ENCODE measurements at places on chromosomes 6 and 20. TPM values are rescaled to one million over a fixed set of nuclear protein-coding genes. Genes with fewer than 3 reads are reported as not detected.

Gene VWA7
- 0.58 TPM for total RNA-seq

Gene GPR6
- not detected for total RNA-seq

Gene TRIM10
- not detected for total RNA-seq

Gene ARFGEF3
- 5.1 TPM for total RNA-seq

Gene EDN3
- not detected for total RNA-seq

Gene PDE7B
- total RNA-seq, result 37.7 TPM

Gene VSX1
- not detected for total RNA-seq

Gene PPARD
- 12.6 TPM for total RNA-seq

Gene SCGN
- not detected for total RNA-seq

Gene IL17A
- not detected for total RNA-seq

Gene WFDC8
- not detected for total RNA-seq

Gene HSF2
- 10.3 TPM for total RNA-seq

Gene MUC21
- total RNA-seq, result not detected

Gene SMAP1
- total RNA-seq, result 28.4 TPM

Gene SLCO4A1
- total RNA-seq, result 7.9 TPM

Gene TAF11
- total RNA-seq, result 28.0 TPM

GRCh38 chr6:12718015-12718414 lies 1.4 kb downstream of the PHACTR1 start:
- DNase-seq, result no peak

GRCh38 chr6:5058254-5058653 lies 26.9 kb upstream of the PPP1R3G start:
- DNase-seq, result no peak

DNA sequence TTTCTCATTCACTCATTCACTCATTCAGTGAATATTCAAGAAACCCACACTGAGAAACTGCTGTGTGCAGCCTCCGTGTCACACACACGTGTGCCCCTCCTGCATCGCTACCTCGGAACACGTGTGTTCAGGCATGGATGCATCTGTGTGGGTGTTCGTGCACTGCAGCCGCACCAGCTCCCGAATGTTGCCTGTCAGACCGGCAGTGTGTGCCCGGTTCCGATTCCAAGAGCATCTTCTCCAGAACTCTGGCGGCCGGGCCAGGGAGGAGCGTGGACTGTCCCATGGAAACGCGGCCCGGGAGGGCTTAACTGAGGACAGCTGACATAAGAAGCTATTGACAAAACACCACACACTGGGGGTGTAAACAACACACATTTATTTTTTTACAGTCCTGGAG lies 216.0 kb downstream of the DLL1 start:
- no peak for DNase-seq

- DNase-seq, result no peak
Observed at GRCh38 chr6:158039571-158040050, 57.9 kb downstream of the SYNJ2 start.

DNA sequence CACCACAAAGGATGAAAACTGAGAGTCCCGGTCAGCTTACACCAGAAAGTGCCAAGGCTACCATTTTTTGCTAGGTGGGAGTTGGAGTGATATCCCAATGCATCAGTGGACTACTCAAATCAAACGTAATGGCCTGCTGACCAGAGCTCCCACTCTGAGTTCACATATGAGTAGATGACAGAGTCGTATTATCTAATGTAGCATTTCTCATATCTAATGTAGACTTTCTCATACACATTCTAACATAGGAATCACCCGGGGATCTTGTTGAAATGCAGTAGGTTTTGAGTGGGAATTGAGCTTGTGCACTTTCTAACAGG lies 38.4 kb upstream of the FUCA2 start:
- no peak for DNase-seq

DNA sequence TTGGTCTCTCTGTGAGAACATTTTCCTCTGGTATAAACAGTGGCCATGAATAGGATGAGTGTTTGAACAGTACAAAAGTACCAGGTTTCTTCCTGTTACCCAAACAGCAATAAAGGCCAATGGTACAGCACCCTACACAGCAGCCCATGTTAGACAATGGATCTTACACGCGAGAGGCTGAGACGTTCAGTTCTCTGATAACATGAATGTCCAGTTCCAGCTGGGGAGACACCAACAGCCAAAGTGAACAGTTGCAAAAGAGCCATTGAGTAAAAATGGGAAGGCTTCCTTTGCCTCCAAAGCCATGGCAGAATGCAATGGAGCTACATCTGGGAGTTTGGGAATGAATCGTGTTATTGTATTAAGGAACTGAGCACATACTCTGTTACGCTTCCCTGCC lies 246.8 kb upstream of the SGK1 start:
- no peak for DNase-seq

DNA sequence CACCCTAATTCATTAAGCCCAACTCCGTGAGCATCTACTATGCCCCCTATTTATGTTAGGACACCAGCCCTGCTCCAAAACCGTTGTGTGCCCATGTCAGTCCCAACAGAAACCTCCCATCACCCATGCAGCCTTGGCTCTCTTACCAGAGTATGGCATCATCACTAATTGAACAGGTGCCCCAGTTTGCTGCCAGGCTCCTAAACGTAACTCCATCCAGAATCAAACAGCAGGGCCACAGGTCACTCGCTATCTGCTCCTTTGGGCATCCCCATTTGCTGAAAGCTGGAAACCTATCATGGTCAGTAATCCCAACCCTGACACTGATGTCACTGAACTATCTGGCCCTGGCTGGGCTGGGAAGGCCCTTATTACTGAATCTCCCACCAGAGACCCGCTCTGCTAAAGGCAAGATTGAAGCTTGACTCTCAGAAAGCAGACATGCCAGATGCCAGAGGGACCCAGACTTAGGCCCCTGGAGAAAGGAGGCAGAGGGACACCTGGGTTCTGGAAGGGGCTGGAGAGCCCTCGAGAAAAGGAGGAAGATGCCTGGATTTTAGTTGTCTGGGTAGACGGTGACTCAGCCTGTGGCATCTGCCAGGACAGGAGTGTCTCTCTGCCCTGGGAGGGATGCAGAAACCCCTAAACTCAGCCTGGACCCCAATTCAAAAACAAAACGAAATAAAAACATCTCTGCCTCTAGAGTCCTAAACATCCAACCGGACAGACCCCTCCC lies 14.0 kb downstream of the MUCL3 start:
- no peak for DNase-seq

GRCh38 chr20:13687815-13688214 lies 49.1 kb upstream of the TASP1 start:
- no peak for DNase-seq

GRCh38 chr6:40874495-40874894 lies 164.5 kb downstream of the UNC5CL start:
- DNase-seq, result no peak

GRCh38 chr6:74741646-74742045 lies 464.2 kb downstream of the COL12A1 start:
- no peak for DNase-seq

GRCh38 chr6:89562093-89562973 lies 76.2 kb downstream of the LYRM2 start:
- DNase-seq, result no peak

DNA sequence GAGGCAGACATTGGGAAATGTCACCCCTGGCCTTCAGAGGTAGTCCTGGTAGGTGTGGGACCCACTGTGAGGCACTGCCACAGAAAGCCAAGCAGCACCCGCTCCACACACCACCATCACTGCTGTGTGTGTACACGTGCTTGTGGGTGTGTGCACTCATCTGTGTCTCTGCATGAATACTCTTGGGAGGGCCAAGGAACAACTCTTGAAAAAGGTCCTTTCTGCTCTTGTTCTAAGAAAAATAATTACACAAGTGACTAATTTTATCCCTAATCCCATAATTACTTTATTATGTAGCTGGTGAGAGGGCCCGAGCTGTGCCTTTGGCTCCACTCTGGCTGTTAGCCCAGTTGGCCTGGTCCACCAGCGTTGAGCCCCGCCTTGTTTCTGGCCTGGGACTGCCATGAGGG lies 21.7 kb upstream of the EPB41L1 start:
- DNase-seq, result no peak

DNA sequence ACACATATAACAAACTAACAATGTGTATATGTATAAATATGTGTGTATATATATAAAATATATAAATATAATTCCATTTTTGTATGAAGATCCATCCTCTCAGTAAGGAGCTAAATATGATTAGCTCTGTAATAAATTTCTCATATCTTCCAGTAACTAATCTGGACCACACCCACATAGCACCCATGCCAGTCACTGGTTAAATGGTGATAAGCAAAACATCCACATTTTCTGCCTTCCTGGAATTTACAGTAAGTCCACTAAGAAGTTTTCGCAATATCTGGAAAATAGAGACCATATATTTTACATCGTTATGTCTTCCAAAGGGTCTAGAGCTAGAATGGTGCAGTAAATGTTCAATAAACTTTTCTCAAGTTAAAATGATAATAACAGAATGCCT lies 151.5 kb upstream of the STMND1 start:
- no peak for DNase-seq

- DNase-seq, result no peak
Observed at GRCh38 chr20:19971116-19971515, 46.0 kb upstream of the NAA20 start.

DNA sequence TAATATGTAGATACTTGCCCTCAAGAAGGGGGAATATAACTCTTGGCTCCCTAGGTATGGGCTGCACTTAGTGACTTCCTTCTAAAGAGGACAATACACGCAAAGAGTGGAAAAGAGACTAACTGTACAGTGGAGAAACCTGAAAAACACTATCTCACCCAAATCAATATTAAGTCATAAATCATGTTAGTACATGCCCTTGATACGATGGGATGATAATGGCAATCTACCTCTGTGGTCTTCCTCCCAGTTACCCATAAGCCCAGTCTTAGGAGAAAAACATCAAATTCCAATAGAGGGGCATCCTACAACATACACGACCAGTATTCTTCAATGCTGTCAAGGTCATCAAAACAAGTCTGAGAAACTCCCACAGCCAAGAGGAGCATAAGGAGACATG lies 1.3 kb downstream of the TRIM26 start:
- DNase-seq, result no peak

GRCh38 chr20:11544029-11544678 lies 373.5 kb upstream of the BTBD3 start:
- peak; percentile 52 for DNase-seq

GRCh38 chr20:5000263-5001173 lies 792 bp downstream of the SLC23A2 start:
- no peak for DNase-seq

DNA sequence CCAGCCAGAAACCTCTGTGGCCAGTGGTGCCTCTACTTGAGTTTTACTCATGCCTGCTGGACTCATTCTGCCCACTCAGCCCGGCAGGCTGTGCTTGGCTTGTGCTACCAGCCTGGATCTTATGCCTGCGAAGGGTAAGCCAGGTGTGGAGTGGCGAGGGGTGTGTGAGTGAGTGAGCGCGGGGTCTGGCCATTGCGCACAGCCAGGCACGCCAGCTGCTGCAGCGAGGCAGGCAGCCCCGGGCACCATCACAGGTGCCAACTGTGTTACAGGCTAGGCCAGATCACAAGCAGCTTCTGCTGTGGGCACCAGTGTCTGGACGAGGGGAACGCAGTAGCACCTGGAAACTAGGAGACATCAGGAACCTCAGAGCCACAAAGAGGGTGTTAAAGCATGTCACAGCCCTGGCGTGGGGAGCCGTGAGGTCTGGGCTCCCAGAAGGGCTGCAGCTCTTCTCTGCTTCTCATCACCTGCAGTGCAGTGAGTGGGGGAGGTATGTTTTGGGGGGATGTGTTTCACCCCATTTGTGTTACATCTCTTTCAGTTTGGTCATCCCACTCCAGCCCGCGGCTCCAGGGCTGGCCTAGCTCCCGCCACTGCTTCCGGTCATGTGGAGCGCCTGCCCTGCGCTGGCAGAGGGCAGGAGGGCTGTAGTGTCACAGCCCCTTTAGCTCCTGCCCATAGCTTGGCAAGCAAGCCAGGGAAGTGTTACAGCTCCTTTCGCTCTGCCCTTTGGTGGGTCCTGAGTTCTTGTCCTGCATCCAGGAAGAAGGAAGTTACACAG lies 379.7 kb upstream of the IMPG1 start:
- DNase-seq, result no peak

- no peak for DNase-seq
Observed at GRCh38 chr6:30493643-30494250, 4.4 kb downstream of the HLA-E start.

GRCh38 chr6:4319981-4320683 lies 184.8 kb upstream of the ECI2 start:
- DNase-seq, result peak; percentile 47

- no peak for DNase-seq
Observed at GRCh38 chr6:85771925-85772430, 129.3 kb upstream of the SYNCRIP start.

- DNase-seq, result no peak
Observed at GRCh38 chr6:55868771-55869479, 6.5 kb downstream of the BMP5 start.

- DNase-seq, result no peak
Observed at GRCh38 chr6:105691081-105691480, 288.2 kb upstream of the PREP start.

DNA sequence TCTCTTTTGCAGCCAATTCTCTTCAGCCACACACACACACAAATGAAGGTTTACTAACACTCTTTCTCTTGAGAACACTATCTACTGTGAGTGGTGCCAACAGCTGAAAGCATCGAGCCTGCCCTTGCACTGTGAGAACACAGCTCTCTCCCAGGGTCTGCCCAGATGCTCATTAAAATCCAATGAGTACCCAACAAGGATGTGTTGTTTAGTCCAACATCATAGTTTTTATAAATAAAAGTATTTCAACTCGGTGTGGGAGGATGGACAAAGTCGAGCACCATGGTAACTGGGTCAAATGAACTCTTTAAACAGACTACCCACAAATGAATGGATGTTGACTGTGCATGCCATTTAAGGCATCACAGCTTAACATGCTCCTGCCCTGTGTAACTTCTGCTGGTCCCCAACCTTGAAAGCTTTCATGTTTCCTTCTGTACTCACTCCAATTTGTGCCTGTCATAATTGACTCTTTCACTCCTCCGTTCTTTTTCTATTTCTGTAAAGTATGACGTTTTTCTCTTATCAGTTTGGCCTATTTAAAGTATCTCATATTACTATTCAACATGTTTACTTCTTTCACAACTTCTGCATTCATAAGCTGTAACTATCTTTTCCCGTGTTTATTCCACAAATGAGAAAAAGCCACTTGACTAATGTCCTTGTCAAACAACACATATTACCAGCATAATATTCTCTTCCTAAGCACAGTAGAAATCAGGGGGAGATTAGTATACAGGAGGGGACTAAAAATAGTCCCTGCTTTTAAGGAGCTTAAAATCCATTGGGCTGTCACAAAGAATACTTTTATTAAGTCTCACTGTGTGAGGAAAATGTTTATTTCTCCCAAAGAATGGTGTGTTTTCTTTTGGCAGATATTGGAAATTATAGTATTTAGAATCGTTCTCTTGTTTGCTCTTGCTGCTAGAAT lies 215.4 kb downstream of the RFPL4B start:
- no peak for DNase-seq

- no peak for DNase-seq
Observed at GRCh38 chr20:4720041-4720976, 1.4 kb upstream of the PRND start.

- DNase-seq, result no peak
Observed at GRCh38 chr6:98634569-98634968, 199.8 kb upstream of the POU3F2 start.

DNA sequence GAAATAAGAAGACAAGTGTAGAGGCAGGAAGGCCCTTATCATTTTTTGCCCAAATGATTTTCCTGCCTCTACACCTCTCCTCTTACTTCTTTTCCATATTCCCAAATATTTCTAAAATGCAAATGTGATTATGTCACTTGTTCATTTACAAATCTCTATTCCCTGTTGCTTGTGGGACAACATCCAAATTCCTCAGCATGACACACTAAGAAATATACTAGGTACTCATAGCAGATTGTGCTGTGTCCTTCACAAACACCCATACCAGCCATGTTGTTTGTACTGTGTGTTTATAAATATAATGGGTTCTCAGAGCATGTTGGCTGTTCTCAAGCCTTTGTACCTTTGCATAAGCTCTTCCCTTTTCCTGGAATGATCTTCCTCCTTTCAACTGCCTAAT lies 17.7 kb upstream of the FYN start:
- no peak for DNase-seq

Data from glomerular endothelial cell (primary cell).